ENCODE measurements at places on chromosomes 11 and 22.

DNA sequence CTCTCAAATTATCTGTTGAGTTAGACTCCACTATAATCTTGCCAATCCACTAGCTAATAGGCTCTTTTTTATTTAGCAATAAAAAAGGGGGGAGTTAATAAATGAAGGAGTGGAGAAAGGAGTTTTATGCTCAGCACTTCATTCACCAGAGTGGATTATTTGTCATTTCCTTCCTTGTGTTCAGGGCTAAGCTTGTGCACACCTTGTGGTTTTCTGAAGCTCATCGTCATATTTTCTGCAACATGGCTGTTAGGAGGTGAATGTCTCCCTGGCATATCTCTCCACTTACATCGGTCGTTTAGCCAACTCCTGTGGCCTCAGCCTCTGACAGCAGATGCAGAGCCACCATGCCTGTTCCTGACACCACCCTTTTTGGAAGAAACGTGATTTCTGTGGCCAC lies 83.9 kb upstream of the MTNR1B start:
- no peak for DNase-seq

DNA sequence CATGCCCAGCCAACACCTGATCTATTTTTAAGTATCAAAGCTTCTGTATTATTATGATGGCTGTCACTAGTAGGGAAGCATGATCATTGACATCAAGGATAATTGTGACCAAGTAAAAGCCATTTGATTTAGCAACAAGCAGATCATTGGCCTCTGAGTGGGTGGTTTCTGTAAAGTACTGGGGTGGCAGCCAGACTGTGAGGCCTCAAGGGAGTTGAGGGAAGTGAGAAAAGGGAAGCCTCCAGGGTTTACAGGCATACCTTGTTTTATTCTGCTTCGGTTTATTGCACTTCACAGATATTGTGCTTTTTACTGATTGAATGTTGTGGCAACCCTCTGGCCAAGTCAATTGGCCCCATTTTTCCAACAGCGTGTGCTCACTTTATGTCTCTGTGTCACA lies 60.1 kb downstream of the PRR5L start:
- peak; percentile 94 for DNase-seq

DNA sequence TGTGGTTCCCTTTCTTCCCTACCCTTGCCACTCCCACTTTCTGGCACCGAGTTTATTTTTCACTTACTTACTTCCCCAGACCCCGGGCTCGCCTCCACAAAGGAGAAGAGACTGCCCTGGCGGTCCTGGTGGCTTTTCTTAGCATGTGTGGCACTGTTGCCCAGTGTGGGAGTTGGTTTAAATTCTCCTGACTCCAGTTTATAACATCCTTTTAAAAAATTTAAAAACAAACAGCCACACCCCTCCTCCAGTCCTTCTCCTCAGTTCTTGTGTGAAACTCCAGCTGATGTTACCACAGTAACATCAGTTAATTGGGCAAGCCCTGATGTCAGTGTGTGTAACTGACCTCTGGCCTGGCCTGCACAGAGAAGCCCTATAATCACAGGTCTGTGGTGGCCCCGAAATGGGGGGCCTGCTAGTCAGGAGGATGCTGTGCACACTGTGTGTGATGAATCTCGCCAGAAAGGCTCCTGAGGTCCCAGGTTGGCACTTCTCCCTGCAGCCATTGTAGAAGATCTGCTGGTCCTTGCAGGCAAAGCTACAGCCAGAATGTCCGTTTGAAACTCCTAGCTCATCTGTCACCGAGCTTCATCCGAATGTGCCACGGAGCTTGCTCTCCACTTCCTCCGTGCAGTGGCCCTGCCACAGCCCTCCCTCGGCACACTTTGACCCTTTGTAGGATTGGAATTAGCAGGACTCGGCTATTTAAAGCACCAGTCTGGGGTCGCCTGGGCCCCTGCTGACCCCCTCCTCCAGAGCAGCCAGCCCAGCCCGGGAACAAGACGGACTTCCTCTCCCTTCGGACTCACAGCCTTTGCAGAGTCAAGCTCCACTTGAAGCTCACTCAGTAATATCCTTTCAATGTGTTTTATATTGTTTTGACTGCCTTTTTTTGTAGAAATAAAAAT lies 7.6 kb downstream of the YDJC start:
- DNase-seq, result peak; percentile 91

- peak; percentile 85 for DNase-seq
Observed at GRCh38 chr11:119205080-119205479, 1.1 kb upstream of the CBL start.

- no peak for DNase-seq
Observed at GRCh38 chr11:12091956-12092558, 18.3 kb upstream of the MICAL2 start.

GRCh38 chr22:22139364-22139763 lies 105.2 kb upstream of the VPREB1 start:
- no peak for DNase-seq

DNA sequence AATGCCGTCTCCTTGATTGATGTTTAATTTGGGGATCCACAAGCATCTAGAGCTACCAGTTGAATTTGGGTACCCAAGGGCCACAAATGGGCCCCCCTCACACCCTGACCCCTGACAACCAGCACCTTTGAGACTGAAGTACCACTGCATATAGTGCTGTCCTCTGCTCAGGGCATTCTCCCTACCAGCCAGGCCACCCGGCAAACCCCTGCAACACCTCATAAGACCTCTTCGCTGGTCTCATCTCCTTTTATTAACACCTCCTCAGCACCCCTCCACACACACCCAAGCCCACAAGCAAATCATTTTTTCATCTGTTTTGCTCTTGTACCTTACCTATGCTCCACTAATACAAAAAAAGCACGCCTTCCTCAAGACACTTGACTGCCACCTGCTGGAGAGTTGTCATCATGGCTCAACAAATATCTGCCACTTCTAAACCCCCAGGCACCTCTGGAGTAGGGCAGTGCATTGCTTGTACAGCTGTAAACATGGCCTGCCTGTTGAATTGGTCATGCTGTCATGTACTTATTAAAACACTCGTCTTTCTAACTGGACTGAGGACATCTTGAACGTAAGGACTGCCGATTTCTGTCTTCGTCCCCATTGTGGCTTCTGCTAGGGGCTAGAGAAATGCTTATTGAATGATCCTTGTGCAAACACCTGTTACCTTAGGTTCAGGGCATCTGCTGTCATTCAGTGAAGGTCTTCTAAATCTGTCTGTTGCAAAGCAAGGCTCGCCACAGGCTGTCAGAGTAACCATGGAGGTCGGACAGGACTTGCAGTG lies 66.5 kb downstream of the BMAL1 start:
- DNase-seq, result peak; percentile 73

DNA sequence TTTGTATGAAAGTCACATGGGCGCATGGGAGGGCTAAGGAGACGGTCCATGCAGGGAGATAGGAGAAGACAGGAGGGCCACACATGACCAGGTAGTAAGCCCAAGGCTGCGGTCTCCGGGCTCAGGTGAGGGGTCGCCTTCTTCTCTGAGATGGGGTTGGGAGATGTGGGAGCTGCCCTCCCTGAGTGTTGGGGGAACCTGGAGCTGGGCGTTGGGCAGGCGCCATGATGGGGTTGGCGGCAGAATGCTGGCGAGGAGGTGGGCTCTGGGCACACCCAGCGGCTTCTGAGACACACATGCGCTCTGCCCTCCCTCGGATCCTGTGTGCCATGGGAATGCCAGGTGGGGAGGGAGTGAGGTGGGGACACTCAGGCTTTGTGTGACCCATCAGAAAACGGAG lies 254.8 kb downstream of the TBC1D22A start:
- DNase-seq, result no peak

DNA sequence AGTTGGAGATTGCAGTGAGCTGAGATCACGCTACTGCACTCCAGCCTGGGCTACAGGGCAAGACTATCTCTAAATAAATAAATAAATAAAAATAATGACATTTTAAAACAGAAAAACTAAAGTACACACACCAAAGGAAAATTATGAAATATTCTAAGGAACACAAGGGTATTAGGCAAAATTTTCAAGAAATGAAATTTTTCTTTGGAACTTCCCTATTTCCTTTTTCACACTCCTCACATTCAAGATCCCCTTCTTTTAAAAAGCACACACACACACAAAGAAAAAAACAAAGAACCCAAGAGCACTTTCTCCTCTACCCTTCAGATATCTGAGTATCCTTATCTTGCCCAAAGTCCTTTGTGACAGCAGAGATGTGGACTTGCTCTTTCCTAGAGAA lies 92.8 kb downstream of the CCDC73 start:
- peak; percentile 39 for DNase-seq

DNA sequence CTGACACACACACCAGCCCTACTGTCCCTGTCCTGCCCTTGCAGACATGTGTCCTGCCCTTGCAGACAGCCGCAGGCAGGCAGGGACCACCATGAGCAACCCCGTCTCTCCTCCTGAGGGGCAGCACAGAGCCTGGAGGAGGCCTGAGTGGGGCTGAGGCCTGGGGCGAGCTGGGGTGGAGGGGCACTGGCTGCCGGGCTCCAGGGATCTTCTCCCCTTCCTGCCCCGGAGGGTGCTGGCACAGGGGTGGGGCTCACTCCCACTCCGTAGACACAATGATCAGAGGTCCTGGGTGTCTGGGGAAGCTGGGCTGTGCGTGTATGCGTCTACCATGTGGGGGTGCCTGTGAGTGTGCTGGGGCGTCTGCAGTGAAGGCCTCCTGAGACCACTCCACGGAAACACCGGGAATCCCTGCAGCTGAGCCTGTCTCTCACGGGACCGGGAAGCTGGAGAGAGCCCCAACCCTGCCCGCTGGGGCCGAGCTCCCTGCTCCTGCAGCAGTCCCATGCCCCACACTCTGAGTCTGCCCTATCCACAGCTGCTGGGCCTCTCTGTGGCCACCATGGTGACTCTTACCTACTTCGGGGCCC lies 588 bp downstream of the TSPAN32 start:
- DNase-seq, result peak; percentile 61

GRCh38 chr11:104060820-104061219 lies 24.4 kb downstream of the DDI1 start:
- no peak for DNase-seq

DNA sequence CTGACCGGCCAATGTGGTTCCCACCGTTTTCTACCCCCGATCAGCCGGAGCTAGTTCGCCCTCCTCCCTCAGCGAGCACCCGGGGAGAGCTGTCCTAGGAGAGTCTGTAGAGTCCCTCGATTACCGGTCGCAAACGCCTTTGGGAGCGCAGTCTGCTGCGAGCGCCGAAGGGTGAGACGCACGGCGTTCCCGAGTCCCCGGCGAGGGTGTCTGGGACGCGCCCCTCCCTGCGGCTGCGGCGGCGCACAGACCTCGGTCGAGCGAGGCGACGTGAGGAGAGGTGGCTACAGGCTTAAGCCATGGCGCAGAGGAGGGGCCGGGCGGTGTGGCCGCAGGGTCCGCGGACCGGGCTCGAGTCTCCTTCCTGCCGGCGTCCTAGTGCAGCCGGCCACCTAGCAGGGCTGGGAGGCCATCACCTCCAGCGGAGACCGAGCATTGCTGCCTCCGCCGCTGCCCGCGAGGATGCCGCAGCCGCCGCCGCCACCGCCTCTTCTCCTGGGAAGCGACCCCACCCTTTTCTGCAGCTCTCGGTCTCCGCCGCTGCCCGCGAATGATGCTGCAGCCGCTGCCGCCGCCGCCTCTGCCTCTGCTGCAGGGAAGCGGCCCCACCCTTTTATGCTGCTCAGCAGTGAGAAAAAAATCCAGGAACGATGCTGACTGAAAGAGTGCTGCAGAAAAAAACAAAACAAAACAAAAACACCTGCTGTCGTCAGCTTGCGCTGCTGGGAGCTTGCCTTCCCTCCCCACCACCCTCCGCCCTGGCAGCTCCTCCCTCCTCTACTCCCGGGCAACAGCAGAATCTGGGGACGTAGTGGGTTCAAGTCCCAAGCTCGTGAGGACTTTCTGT lies at the start of gene MAP6:
Gene MAP6, minus strand, starts transcription at position 588 of the 847 bp plus-strand sequence. CDS start 669 bp downstream, outside the sequence.
- no peak for DNase-seq

GRCh38 chr11:14773755-14774154 lies 118.3 kb downstream of the CYP2R1 start:
- DNase-seq, result no peak

DNA sequence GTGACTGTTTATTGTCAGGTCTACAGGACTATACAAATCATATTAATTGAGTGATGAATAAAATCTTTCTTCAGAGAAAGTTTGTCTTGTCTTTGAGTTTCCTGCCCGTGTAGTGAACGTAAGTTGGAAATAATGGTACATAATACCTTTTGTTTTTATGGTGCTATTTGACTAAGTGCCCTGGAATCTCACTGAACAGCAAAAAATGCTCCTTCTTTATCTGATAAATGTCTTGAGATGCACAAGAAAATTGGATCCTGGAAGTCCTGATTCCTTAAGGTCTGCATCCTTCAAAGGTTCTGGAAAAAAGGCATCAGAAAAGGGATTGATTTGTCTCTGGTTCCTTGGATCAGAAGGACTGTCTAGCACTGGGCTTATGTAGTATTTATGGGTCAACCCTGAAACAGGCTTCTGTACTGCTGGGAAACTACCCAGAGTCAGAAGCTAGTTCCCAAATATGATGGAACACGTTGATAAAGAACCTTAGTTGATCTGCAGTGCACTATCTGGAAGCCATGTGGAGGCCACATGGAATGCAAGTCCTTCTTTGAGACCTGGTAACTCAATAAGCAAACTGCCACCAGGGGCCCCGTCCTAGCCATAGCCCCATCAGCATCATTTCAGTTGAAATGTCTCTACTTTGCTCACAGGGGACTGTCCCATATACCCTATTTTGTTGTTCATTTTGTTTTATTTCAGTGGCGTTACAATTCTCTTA lies 100.6 kb upstream of the CD44 start:
- no peak for DNase-seq

DNA sequence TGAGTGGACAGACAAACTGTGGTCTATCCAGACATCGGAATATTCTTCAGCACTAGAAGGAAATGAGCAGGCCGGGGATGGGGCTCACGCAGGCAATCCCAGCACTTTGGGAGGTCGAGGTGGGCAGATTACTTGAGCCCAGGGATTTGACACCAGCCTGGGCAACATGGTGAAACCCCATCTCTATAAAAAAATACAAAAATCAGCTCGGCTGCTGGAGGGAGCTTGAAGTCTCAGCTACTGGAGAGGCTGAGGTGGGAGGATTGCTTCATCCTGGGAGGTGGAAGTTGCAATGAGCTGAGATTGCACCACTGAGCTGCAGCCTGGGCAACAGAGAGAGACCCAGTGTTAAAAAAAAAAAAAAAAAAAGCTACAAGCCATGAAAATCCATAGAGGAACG lies 8.0 kb upstream of the CTSD start:
- DNase-seq, result peak; percentile 92

DNA sequence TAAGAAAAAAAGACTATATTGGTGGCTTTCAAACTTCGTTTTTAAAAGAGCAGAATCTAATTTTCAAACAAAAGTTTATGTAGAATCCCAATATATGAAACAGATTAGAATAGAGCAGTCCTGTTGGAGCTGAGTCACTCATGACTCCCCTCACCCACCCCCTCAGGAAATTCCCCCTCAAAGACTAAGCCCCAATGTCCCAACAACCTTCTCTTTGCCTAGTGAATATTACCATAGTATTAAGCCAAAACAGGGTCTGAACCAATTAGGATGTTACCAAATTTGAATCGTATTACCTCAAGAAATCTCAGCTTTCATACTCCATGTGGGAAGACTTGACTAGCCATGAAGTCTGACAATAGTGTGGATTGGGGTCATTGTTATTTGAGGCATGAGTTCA lies 7.8 kb upstream of the PIWIL4 start:
- no peak for DNase-seq

- DNase-seq, result peak; percentile 7
Observed at GRCh38 chr11:11157185-11157584, 195.9 kb downstream of the CSNK2A3 start.

GRCh38 chr22:20952544-20953341 lies 14.3 kb upstream of the AIFM3 start:
- no peak for DNase-seq
